Transverse colon (tissue), 4 donors: ENCODE measurements at places on chromosomes 6 and 20.

GRCh38 chr6:160253292-160253691, 5.3 kb downstream of the SLC22A2 start:
- H3K27me3 ChIP-seq, result no peaks in the 10 kb centered on the region
- no peaks in the 10 kb centered on the region for H3K4me1 ChIP-seq
- no peaks in the 10 kb centered on the region for H3K36me3 ChIP-seq
- H3K4me3 ChIP-seq, result no peak overlapping the region

- no peak overlapping the region for H3K27ac ChIP-seq
- H3K27me3 ChIP-seq, result no peaks in the 10 kb centered on the region
- DNase-seq, result no peak
- no peaks in the 10 kb centered on the region for H3K4me1 ChIP-seq
Measured at GRCh38 chr6:128672023-128672422, 151.6 kb upstream of the PTPRK start.

- H3K36me3 ChIP-seq, result no peaks in the 10 kb centered on the region
Measured at GRCh38 chr20:61025536-61025935, 226.5 kb upstream of the CDH4 start.

DNA sequence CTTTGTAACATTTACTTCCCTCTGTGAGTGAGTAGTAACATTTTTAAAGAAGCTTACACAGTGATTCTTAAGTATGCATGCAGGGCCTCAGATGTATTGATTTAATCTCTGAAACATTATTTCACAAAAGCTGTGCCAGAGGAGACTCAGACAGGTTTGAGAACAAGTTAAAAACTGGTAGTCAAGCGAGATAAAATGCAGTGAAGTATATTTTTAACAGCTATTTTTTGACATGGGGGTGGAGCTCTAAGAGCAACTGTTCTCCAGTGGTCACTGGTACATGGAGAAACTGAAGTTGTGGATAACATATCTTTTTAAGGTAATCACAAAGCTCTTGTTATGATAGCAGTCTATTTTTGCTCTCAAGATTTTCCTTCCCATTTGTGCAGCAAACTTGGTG, 20.4 kb downstream of the DSTN start:
- peaks cover 95% of the 10 kb centered on the region for H3K4me1 ChIP-seq
- H3K27me3 ChIP-seq, result no peaks in the 10 kb centered on the region
- no peaks in the 10 kb centered on the region for H3K36me3 ChIP-seq
- H3K4me3 ChIP-seq, result peak overlapping the region; percentile 1

DNA sequence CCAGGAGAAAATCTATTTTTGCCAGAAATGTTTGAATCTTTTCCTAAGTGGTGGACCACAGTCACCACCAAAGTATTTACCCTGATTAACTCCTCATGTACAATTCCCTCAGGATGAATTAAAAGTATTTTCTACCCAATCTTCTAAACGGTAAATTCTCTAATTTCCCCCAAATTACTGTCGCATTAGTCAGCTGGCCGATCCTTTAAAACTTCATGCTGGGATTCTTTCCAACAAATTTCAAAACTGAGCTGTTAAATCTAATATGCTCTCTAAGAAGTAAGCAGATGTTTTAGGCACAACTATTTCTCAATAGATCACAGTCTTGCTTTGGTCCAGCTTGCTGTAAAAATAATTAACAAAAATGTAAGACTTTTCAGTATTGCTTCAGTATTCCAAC, 447.2 kb downstream of the FRK start:
- no peak overlapping the region for H3K4me3 ChIP-seq
- H3K27me3 ChIP-seq, result no peaks in the 10 kb centered on the region
- H3K36me3 ChIP-seq, result no peaks in the 10 kb centered on the region
- DNase-seq, result no peak

DNA sequence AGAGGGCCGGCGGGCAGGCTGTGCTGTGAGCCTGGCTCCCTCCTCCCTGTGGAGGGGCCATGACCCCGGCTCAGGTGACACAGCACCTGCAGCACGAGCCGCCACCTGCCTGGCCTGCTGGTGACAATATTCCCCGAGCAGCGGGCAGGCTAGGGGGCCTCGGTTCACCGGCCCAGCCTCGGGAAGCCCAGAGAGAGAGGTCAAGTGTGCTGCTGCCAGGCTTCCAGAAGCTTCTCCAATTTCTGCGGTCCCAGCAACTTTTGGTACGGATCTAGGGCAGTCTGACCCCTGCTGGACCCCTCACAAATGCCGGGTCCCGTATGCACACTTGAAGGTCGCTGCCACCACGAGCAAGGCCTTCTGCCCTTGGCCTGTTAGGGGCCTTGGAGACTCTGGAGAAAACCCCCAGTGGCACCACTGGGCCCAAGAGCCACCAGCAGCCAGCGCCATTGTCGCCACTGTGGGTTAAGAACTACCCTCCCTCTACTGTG, 38.6 kb upstream of the NOL4L start:
- no peak for DNase-seq
- H3K4me1 ChIP-seq, result peaks cover 10% of the 10 kb centered on the region
- peaks cover 20% of the 10 kb centered on the region for H3K27me3 ChIP-seq

- H3K4me1 ChIP-seq, result no peaks in the 10 kb centered on the region
- H3K36me3 ChIP-seq, result no peaks in the 10 kb centered on the region
- no peak for DNase-seq
- H3K27me3 ChIP-seq, result no peaks in the 10 kb centered on the region
Measured at GRCh38 chr6:115882174-115882573, 178.5 kb downstream of the FRK start.

DNA sequence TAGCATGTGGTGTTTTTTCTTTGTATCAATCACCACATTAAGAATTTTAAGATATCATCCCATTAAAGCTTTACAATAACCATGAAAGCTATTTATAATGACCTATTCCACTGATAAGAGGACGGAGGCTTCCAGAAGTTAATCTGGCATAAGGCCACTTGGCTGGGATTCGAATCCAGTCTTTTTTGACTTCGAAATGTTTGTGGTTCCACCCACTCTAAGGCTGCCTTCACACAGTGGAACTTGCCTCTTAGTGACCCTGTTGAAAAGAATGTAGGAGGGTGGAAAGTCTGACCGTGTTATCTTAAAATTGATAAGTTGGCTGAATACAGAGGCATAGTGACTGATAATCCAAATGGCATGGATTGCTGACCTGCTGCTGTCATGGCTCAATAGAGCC, 959.7 kb downstream of the KIF16B start:
- no peak overlapping the region for H3K27ac ChIP-seq
- no peak overlapping the region for H3K4me3 ChIP-seq
- H3K36me3 ChIP-seq, result no peaks in the 10 kb centered on the region
- DNase-seq, result no peak

DNA sequence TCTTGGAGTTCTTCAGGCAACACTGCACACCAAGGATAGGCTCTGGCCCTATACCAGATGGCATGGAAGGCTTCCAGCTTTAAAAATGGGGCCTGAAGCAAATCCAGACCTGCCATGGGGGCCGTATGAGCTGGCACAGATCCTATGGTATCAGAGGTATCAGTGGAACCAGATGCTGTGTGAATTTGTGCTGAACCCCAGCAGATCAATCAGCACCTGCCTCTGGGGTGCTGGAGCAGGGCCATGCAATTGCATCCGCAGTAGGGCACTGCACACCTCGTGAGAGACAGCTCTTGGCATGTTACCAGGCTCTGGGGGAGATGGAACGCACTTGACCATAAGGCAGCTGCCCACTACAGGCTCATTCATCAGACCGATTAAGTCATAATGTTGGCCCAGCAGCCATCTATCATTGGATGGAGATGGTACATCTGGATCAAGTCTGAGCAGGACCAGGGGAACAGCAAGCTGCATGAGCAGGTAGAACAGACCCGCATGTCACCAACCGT, 221.5 kb downstream of the MYLK4 start:
- no peak overlapping the region for H3K4me3 ChIP-seq
- H3K36me3 ChIP-seq, result no peaks in the 10 kb centered on the region
- no peak for DNase-seq
- H3K4me1 ChIP-seq, result no peaks in the 10 kb centered on the region

- H3K27ac ChIP-seq, result no peak overlapping the region
- H3K36me3 ChIP-seq, result no peaks in the 10 kb centered on the region
- DNase-seq, result no peak
- no peaks in the 10 kb centered on the region for H3K27me3 ChIP-seq
- no peaks in the 10 kb centered on the region for H3K4me1 ChIP-seq
Measured at GRCh38 chr6:39100358-39100757, 14.6 kb downstream of the SAYSD1 start.
